ENCODE measurements at places on chromosomes 16 and 17.

- DNase-seq = no peak
Measured at GRCh38 chr17:78567991-78568390, 9.2 kb downstream of the DNAH17 start.

- DNase-seq = no peak
Measured at GRCh38 chr17:9865586-9865985, 39.5 kb downstream of the RCVRN start.

DNA sequence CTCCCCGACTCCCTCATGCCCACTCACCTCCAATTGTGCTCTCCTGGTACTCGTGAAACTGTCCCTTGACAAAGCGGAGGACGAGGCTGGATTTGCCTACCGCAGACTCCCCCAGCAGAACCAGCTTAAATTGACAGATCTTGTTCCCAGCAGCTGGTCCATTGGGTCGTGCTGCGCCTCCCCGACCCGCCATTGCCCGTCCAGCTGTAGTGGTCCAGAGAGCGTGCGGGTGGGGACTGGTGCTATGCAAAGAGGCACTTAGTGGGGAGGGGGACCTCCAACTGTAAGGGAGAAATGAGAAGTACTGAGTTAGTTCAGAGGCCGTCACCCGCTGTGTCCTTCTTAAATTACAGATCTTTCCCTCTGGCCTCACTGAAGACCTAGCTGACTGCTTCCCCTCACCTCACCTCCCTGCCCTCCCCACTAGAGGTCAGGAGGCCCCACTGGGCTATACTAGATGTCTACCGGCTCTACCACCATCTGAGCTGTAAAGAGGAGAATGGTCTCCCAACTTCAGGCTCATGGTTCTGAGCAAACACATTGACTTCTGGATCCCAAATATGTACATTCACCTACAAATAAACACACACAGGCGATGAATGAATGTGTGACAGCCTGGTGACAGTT lies 7.8 kb downstream of the HSPB9 start:
- no peak for DNase-seq

GRCh38 chr17:57612202-57613071 lies 132.7 kb downstream of the CCDC182 start:
- peak; percentile 52 for DNase-seq

DNA sequence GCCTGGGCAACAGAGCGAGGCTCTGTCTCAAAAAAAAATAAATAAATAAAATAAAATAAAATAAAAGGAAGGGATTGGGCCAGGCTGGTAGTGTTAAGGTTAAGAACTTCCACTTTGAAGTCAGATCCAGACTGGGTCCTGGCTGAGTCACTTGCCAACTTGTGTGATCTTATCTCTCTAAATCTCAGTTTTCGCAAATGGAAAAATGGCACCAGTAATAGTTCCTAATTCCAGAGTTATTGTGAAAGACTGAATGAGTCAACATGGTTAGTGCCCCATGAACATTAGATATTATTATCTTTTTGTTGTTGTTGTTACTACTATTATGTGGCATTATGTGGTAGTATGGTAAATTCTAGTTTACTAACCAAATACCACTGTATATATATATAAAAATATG lies 188.0 kb upstream of the AXIN2 start:
- no peak for DNase-seq

- no peak for DNase-seq
Measured at GRCh38 chr16:9885467-9885866, 296.8 kb downstream of the GRIN2A start.

GRCh38 chr16:15879255-15879811 lies 9.1 kb downstream of the CEP20 start:
- no peak for DNase-seq

GRCh38 chr16:24156777-24157176 lies 99.4 kb upstream of the CACNG3 start:
- no peak for DNase-seq

- DNase-seq = no peak
Measured at GRCh38 chr17:2707721-2708584, 3.6 kb downstream of the CLUH start.

DNA sequence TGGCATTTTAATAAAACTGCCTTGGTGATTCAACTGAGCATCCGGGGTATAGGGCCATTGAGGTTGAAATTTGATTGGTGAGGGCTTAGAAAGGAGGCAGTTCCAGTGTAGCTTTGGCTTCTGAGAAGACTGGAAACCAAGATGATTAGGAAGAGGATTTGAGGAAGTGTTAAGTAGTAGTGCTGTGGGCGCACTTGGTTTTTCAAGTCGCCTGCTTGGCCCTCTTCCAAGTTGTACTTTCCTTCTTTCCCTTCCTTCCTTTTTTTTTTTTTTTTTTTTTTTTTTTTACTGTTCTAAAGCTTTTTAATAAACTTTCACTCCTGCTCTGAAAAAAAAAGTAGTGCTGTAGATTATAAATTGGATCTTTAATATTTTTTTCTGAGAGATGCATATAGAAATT lies 320.5 kb downstream of the UTP18 start:
- no peak for DNase-seq

GRCh38 chr16:65012357-65012756 lies 109.5 kb downstream of the CDH11 start:
- no peak for DNase-seq

GRCh38 chr17:40241252-40241834 lies 22.2 kb downstream of the WIPF2 start:
- DNase-seq = no peak

DNA sequence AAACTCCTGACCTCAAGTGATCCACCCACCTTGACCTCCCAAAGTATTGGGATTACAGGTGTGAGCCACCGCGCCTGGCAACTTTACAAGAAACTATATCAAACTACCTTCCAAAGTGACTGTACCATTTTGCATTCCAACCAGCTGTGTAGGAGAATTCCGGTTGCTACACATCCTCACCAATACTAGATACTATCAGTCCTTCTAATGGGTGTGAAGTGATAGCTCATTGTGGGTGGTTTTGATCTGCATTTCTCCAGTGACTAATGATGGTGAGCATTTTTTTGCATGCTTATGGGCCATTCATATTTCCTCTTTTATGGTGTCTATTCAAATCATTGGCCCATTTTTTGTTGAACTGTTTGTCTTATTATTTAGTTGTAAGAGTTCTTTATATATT lies 37.7 kb downstream of the SCNN1B start:
- no peak for DNase-seq

- DNase-seq = no peak
Measured at GRCh38 chr16:12155235-12155634, 178.7 kb downstream of the SNX29 start.

DNA sequence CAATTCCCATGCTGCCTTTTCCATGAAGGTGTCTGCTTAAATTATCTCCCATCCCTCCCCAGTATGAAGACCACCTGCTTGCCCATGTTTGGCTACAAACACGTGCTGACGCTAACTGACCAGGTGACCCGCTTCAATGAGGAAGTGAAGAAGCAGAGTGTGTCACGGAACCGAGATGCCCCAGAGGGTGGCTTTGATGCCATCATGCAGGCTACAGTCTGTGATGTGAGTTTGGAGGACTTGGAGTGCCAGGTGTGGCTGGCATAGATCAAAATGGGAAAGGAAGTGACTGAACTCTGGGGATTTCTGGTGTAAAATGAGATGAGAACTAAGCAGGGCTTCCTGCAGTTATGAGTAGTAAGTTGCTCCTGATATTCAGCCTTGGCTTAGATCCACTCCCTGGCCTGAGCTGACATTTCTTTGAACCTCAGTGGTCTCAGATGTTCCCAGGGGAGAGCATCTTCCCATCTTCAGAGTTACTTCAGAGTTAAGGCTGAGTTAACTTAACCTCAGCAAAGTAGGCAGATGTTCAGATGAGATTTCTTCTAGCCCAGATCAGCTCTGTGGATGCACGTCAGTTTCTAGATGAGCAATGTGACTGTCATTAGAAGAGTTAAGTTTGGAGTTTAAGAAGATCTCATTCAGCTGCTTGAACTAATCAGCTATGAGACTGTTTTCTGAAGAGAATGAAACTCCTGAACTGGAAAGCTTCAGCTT lies 32.7 kb downstream of the ITGB3 start:
- no peak for DNase-seq

DNA sequence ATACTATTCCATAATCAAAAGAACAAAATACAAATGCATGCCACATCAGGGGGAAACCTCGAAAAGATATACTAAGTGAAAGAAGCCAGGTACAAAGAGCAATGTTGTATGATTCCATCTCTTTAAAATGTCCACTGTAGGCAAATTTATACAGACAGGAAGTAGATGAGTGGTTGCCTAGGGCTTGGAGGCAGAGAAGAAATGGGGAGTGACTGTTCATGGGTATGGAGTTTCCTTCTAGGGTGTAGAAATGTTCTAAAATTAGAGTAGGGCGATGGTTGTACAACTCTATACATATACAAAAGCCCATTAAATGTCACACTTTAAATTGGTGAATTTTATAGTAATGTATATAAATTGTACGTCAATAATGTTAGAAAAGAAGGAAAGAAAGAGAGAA lies 128.1 kb downstream of the MAF start:
- DNase-seq = no peak

DNA sequence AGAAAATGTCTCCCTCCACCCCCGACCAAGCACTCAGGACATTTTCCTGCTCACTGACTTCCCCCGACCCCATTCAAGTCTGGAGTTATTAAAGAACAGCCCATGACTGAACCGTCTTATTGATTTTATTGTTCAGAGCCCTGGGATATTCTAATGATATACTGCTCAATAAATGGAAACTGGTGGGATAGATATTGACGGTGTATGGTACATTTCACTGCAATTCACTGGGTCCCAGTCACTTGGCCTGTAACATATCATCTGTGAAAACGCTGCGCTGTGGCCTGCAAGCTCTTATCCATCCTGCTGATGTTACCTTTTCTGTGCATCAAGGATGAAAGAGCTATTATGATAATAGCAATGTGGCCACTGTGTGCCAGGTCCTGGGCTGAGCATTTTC lies 258.2 kb downstream of the XYLT1 start:
- no peak for DNase-seq

DNA sequence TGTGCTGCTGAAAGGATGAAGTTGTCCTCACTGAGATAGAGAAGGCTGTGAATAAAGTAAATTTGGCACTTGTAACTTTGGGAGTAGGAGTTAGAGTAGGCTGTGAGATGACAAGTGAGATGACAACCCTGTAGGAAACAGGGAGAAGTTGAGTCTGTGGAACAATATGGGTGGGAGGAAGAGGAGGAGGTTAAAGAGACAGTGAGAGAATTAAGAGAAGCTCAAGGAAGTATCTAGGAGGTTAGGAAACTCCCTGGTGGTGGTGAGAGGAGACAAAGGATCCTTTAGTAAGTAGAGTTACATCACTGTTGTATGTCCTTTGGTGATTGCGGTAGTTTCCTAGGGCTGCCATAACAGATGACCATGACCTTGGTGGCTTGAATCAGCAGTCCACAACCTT lies 10.7 kb upstream of the HSD17B2 start:
- DNase-seq = no peak

- DNase-seq = no peak
Measured at GRCh38 chr16:13970708-13971422, 50.9 kb downstream of the ERCC4 start.

GRCh38 chr17:9268546-9268945 lies 247.2 kb downstream of the NTN1 start:
- DNase-seq = no peak

GRCh38 chr16:27514806-27515205 lies 34.9 kb downstream of the GTF3C1 start:
- DNase-seq = no peak

- DNase-seq = no peak
Measured at GRCh38 chr16:35689764-35690163, 2230.4 kb downstream of the TP53TG3F start.

DNA sequence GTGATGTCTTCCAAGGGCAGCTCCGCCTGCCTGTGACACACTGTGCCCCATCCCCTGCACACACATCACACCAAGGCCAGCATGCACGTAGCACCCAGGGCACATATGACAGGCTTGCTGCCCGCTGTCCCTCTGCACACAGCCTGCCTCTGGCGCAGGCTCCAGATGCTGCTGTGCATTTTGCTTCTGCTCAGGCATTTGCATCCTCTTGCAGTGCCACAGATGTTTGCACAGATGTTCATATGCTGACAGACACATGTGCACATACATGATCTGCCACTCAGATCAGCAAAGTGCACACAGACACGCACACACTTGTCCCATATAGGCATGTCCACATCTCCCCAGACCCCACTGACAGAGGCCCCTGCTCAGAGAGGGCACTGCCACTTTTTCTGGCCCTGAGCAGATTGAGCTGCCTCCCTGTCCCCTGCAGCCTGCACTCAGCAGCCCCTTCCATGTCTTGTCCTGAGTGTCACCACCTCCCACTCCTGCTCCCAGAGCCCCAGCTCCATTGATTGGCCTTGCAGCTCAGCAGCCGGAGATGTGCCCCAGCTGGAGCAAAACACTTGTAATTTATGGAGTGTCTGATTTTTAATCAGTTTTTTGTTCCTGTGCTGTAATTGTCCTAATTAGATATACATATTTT lies 115.1 kb upstream of the RPL38 start:
- DNase-seq = no peak

DNA sequence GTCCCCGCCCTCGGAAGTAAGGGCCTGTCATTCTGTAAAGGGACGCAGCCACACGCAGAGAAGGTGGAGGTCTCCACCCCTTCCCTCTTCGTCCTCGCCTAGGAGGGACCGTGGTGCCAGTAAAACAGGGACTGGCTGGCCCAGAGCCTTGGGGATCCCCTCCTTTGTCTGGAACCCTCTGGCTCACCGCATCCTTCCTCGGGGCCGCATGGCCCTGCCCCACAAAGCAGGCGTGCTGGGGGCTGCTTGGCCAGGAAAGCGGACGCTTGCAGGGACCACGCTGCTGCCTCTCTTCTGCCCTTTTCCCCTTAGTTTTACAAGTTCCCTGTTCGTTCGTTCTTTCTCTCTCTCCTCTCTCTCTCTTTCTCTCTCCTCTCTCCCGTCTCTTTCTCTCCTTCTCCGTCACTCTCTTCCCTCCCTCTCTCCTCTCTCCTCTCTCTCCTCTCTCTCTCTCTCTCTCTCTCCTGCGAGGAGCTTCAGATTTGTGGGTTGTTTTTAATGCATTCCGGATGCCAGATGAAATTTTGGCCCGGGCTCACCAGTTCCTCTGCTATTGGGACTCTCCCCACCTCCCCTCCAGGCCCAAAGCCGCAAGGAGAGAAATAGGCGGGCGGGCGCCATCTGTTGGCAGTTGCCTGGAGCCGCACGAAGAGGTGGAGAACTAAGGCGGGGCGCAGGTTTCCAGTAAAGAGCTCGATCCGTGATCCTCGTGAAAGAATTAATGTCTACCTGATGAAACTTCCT lies 35.1 kb upstream of the CDRT4 start:
- peak; percentile 60 for DNase-seq

DNA sequence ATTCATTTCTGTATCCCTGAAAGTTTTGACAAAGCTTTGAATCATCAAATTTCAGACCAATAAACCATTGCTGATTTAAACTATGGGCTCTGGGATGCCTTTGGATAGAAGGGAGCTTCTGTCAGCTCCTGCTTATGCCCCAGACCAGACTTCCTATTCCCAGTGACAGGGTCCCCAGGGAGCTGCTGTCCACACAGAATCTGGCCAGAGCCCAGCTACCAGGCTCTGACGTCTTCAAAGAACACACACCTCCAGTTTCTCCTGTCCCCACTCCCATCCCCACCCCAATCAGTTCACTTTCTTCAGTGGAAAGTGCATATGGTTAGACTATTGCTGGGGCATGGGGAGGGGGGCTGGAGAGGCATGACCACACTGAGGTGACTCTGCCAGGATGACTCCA lies 51.6 kb upstream of the SREBF1 start:
- DNase-seq = no peak
